NAMALWA (cell line): ENCODE measurements at places on chromosomes 4 and X.

DNA sequence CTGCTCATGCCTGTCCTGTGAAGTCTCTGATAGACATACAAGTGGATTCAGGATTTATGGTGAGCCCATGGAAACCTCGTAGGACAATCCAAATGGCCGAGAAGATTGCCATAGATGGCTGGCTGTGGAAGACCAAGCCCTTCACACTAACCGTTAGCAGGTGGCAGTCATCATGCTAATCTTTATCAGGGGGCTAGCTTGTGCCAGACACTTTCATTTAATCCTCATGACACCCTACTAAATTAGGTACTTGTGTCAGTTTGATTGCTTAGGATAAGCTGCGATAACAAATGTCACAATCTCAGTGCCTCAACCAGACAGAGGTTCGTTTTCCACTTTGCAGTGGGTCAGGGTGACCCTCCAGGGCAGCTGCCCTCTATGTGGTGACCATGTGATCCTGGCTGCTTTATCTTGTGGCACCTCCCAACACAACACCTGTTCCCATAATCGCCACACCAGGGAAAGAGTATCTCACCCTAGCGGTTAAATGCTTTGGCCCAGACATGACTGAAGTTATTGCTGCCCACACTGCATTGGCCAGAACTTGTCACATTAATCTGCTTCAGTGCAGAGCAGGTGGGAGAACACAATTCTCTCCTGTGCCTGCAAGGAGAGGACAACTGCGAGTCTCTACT, 60.8 kb downstream of the REPS2 start:
- DNase-seq, result peak; percentile 51

DNA sequence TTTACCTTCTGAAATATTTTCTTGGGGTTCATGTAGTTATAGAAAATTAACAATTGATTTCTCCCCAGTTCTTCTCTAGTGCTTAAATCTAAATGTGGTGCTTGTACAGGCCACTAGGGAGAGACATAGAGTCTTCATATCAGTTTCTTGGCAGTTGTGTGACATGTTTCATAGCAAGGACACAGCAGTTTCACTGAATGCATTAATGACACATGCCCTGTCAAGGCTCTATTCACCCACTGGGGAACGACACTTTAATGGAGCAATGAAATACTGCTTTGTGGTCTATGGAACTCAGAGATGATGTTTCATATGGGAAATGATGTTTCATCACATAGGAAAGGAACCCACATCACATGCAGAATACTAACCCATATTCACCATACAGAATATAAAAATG, 2.8 kb downstream of the VEGFC start:
- peak; percentile 52 for DNase-seq

DNA sequence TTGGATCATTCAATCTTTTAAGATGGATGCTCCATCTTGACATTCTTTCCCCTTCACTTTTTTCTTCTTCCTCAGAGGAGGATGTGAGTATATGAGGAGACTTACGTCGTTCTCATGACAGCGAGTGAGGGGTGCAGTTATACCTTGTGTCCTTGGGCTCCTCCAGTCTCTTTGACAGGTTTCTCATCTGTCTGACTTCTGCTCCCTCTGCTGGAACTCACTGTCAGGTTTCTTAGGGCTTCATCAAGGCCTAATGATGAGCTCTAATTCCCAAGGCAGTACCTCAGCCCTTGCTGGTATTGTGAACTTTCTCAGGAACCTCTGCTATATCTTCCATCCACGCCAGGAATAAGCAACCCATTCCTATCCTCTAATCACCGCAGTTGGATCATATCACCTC, 237.8 kb upstream of the ADGRL3 start:
- no peak for DNase-seq

GRCh38 chrX:69024161-69024736, 141.0 kb downstream of the PJA1 start:
- DNase-seq, result no peak

DNA sequence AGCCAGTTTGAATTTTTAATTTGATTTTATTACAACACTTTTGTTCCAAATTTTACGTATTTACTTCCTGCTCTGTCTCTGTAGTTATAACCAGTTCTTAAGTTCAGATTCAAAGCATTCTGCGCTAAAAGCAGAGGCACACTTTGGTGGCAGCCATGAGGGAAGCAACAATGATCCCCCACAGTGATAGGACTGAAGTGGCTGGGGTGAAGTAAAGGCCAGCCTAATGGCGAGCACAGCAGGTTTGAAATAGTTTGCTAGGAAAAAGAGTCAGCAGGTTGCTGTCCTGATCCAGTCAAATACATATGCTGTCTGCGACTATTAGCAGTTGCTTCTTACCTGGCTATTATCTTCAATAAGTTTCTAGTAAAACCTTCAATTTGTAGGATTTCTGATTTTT, 176.3 kb downstream of the RPA4 start:
- DNase-seq, result no peak

GRCh38 chrX:148695255-148695654, 194.8 kb downstream of the AFF2 start:
- no peak for DNase-seq

- no peak for DNase-seq
These were observed 38.2 kb downstream of the HTRA3 start for GRCh38 chr4:8307714-8308113.

GRCh38 chr4:61553557-61554125, 353.5 kb downstream of the ADGRL3 start:
- DNase-seq, result no peak

GRCh38 chr4:168633064-168633463, 136.2 kb downstream of the PALLD start:
- DNase-seq, result no peak
